Activated CD4-positive, alpha-beta T cell treated with anti-CD3 and anti-CD28 coated beads, Interleukin-2, amount 10 ng/mL, durations not matched to agents 7 days and 5 days (primary cell): ENCODE measurements at places on chromosomes 6 and 20. TPM values are rescaled to one million over a fixed set of nuclear protein-coding genes. Genes with fewer than 3 reads are reported as not detected.

VGLL2 gene
- total RNA-seq: not detected

DNA sequence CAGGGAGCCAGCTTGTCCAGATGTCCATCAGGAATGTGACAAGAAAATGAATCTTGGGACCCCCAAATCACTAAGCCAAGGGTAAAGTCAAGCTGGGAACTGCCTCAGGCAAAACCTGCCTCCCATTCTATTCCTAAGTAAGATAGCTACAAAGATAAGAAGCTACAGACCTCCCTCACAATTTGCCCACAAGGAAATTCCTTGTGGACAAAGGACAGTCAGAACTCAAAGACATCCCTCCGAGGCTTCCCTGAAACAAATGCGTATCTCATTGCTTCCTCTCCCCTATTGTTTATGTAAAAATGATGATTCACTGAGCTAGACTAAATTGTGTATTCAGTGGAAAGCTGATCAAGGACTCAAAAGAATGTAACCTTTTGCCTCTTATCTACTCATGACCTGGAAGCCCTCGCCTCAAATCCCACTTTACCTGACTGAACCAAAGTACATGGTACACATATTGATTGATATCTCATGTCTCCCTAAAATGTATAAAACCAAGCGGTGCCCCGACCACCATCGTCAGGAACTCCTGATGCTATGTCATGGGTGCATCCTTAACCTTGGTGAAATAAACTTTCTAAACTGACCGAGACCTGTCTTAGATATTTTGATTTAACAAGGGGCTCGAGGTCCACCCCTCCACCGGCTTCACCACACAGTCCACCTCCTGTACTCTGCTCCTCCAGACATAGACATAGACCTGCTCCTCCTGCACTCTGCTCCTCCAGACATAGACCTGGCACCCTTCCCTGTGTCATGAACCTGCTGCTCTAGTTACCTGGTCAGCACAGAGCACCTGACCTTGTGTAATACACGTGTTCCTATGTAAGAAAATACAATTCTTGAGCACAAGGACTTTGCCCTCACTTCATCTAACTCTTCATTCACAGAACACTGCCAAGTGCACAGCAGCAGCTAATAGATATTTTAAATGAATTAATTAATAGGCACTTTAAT lies 81.4 kb downstream of the WDR27 start:
- no peak for DNase-seq

GRCh38 chr20:57879437-57879778 lies 169.6 kb upstream of the PMEPA1 start:
- DNase-seq: no peak

- DNase-seq: no peak
These were observed 21.7 kb upstream of the BNIP5 start for GRCh38 chr6:36358226-36358915.

DNA sequence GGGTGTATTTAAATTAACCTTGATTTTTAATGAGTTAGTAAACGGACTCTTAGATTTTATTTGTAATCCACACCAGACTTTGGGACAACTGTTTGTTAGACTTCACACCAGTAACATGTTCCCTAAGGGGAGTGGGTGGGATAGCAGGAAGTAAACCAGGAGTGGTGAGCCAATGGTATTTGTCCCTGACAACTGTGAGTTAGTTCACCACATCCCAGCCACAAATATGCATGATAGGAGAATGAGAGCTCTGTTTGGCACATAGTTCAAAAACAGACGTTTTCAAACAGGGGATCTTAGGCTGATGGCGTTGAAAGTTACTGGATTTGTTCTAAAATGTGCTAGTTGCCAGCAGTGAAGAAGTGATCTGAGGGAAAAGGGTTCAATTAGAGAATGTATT lies 18.7 kb upstream of the COL10A1 start:
- DNase-seq: no peak

STX11 gene
- total RNA-seq: 13.7 TPM
